WERI-Rb-1 (cell line): ENCODE measurements at places on chromosomes 3 and 15.

GRCh38 chr3:72152551-72153476 is 367.9 kb upstream of the PROK2 start:
- DNase-seq, result peak; percentile 86

- no peak for DNase-seq
These were observed 30.6 kb downstream of the LDHAL6B start for GRCh38 chr15:59237119-59237855.

- no peak for DNase-seq
These were observed 9.5 kb downstream of the ITGB5 start for GRCh38 chr3:124877674-124878073.

GRCh38 chr3:124832782-124833709 is 54.1 kb downstream of the ITGB5 start:
- DNase-seq, result no peak

DNA sequence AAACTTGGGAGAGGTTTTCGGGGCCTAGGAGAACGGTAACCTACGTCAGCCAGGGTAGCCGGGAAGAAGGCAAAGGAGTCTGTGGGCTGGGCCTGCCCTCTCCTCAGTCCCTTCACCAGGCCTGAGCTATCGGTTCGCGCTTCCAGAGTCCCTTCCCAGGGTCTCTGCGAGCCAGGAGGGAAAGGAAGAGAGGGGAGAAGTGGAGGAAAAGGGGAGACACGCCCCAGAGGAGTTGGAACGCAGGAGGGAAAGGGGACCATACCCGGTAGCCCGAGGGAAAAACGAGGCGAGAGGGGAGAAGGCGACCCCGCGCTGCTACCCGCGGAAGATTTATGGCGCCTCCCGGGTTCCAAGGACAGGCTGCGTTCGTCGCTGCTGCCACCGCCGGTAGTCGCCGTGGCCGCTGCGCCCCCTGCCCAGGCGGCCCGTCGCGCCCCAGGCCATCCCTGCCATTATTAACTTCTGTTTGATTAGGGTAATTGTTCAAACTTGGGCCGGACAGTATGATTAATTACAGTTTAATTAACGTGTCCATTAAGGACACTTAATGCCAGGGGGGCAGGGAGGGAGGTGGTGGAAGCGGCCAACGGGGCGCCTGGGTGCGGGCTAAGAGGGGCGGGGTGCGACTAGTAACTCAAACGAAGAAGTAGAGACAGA is 3.4 kb upstream of the SKOR1 start:
- DNase-seq, result no peak

DNA sequence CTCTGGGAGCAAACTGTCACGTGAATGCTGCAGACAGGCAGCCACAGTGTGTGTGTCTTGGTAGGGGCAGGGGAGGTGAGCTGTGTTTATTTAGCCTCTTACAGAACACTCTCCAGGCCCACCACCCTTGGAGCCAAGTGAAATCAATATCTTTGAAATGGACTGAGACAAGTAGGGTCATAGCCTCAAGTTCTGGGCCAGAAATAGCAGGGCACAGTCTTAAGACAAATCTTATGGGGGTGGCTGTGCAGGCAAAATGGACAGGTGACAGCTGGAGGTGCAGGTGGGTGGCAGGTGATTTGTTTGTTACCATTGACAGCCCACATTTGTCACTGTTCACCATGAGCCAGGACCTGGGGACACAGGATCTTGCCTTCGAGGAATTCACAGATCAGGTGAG is 93.6 kb upstream of the NMNAT3 start:
- DNase-seq, result peak; percentile 57

GRCh38 chr3:187044206-187044605 is 95.1 kb downstream of the RPL39L start:
- no peak for DNase-seq

GRCh38 chr3:25471081-25471768 is 43.2 kb downstream of the RARB start:
- no peak for DNase-seq

- DNase-seq, result peak; percentile 33
These were observed 480 bp downstream of the CHRNA7 start for GRCh38 chr15:32030795-32031194.

DNA sequence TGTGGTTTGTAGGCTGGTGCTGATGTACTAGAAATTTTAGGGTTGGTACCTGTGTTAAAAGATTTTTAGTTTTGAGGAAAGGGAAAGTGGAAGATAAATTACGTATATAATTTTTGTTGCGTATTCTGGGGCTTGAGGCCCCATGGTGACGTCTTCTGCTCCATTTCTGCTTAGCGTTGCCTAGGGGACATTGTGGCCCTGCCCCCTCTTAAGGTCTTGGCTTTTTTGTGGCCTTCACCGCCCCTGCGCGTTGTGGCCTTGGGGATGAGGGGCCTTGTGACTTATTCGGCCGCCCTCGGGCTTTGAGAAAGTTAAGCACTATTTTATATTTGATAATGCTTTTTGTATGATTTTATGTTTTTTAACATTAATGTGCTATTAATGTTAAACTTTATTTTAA is 182.0 kb downstream of the KLF13 start:
- DNase-seq, result no peak

DNA sequence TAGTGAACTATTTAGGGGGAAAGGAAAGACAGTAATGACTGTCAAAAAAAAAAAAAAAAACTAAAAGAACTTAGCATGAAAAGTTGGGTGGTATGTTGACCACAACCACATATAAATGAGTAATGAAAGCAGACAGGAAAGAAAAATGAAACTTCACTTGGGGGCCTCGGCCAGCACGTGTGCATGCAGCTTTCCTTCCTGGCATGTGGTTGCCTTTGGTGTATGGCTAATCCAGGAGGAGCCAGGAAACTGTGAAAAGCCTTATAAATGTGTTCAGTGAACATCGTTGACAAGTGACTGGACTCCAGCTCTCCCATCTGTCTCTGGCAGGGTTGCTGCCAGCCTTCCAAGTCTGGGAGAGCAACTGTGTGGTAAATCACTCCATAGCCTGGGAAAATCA is 195.1 kb downstream of the DTWD1 start:
- DNase-seq, result peak; percentile 43

- DNase-seq, result no peak
These were observed 13.3 kb downstream of the SEMA3F start for GRCh38 chr3:50168388-50168787.

DNA sequence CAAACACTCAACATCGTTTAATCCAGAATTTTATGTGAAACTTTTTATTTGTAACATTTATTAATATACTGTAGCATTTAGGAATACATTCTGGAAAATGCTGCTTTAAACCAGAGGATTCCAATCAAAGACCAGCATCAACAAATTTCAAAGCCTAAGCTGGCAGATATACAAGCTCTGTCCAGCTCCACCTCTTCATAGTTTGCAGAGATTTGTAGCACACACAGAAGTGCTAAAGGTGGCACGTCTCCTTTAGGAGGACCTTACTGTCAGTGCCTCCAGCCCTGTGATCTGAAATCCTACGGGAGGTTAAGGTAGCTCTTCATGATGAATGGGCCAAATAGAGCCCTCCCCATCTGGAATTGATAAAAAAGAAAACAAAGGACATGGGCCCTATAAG is 329.7 kb upstream of the NECTIN3 start:
- no peak for DNase-seq

- no peak for DNase-seq
These were observed 20.5 kb downstream of the ZNF609 start for GRCh38 chr15:64480891-64481290.

GRCh38 chr3:61657689-61658088 is 96.3 kb downstream of the PTPRG start:
- DNase-seq, result no peak

GRCh38 chr3:69926385-69926784 is 73.1 kb upstream of the SAMMSON start:
- no peak for DNase-seq

- DNase-seq, result no peak
These were observed 364.1 kb upstream of the THBS1 start for GRCh38 chr15:39216816-39217215.

DNA sequence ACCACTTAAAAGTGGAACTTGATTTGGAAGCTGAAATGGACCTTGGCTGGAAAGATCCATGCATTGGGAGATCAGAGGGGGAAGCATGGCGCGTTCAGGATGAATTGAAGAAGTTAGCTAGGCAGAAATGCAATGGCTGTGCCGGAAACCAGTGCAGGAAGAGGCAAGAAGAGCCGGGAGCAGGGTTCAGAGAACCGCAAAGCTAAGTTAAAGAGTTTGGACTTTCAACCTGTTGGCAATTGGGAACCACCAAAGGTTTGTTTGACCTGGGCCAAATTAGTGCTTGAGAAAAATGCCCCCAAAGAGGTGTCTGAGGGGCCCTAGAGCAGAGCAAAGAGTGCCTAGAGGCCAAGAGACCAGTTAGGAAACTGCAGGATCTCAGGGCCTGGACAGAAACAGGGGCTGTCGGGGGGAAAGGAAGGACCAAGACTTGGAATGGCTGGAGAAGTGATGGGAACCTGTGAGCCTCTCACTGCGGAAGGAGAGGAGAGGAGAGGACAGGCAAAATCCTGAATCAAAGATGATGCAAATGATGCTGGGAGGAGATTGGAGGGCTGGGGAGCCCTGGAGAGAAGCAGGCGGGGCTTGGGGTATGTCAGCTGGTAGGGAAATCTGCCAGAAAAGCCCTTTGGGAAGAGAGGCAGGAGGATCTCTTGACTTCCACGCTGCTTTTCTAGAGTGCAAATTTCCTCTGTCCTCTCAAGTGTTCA is 49.3 kb downstream of the FAM174B start:
- DNase-seq, result no peak

GRCh38 chr3:50486219-50486888 is 17.1 kb downstream of the CACNA2D2 start:
- no peak for DNase-seq

DNA sequence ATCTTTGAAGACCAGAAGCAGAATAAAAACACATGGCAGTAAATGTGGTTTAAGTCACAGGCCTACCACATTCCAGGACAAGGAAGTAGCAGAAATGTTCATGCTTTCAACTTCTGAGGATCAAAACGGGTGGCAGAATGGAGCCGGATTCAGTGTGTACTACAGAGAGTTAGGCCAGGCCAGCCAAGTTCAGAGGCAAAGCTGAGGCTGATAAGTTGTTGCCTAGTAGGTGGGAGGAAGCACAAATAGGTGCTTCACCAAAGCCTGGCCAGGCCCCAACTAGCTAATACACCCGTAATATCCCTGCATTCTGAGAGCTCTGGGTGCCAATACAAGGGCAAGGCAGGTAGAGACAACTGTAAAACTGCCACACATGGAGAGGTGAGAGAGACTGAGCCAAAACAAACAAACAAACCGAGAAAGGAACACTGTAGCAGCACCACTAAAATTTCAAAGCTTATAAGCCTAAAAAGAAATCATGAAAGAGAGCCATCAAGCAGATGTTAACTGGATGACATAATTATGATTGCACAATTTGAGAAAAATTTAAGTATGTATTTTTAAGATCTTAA is 156.4 kb upstream of the CBLB start:
- DNase-seq, result no peak

GRCh38 chr3:121690777-121691405 is 30.2 kb upstream of the HCLS1 start:
- DNase-seq, result no peak

- DNase-seq, result no peak
These were observed 151.5 kb downstream of the ALCAM start for GRCh38 chr3:105518203-105518602.

DNA sequence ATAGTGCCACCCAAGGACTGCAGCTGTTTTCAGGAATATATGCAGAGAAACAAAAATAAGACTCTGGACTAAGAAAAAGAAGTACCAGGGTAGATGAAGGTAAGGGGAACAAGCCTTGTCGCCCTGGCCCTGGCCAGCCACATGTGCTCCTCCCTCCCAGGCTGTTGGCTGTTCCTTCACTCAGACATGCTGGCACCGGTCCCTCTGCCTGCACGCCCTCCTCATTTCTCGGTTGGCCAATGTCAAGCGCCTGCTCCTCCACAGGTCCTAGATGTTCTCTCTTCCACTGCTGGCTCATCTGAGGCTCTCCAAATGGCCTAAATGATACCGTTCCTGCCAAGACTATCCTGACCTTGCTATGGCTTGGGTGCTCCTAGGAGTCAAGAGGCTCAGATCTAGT is 288.4 kb upstream of the LYSMD4 start:
- DNase-seq, result no peak

DNA sequence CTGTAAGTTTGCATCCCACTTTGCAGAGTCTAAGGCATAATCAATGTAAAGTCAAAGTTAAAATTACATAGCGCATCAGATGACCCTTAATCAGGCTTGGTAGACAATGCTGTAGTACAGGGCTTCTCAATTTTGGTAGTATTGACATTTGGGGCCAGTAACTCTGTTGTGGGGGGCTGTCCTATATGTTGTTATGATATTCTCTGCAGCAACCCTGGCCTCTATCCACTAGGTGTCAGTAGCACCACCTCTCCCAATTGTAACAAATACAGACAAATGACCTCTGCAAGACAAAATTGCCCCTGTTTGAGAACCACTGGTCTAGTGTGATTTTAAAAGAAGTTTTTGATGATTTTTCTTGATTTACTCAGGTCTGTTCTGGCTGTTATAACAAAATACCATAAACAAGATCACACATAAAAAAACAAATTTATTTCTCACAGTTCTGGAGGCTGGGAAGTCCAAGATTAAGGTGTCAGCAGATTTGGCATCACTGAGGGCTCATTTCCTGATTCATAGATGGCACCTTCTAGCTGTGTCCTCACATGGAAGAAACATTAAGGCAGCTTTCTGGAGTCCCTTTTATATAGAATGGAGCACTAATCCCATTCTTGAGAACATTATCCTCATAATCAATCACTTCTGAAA is 37.6 kb upstream of the SLC9A9 start:
- peak; percentile 19 for DNase-seq

DNA sequence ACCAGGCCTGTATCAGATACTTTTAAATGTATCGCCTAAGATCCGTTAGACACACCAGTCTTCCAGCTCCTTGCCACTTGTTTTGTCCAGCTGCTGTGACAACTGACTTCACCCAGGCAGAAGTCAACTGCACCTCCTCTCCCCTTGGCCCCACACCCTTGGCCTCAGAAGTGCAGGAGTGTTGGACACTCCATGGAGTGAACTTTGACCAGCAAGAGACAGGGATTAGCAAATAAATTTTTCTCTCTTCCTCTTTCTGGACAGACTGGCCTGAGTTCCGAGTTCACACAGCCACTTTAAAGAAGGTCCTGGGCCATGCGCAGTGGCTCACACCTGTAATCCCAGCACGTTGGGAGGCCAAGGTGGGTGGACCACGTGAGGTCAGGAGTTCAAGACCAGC is 2.9 kb upstream of the CLN6 start:
- DNase-seq, result no peak

DNA sequence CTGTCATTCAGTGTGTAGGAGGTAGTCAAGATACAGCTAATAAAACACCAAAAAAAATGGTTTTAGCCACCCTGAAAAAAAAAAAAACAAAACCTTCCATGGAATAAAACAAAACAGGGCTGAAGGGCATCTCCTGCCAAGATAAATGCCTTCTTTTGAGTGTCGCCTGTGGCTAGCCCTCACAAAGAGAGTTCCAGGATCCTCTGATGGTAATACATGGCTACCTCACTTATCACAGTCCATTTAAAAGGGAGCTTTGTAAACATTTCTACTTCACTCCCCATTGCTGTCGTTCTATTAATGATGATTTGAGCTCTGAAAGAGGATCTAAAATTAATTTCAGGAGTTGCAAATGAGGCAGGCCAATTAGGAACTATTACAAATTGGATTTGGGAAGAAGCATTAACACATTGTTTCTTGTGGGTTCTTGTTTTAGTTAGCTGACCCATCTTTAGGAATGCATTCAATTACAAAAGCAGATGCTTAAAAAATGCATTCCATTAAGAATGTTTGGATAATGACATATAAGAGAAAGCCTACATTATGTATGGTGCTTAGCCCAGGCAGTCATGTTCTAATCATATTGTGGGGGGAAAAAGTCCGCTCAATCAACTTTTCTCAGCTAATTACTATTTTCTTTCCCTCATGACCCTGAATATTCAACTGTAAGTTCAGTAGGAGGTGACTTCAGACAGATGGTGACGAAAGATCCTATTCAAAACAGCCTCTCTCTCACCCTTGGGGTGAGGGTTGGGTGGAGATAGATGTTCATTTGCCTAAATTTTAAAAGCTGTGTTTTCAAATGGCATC is 255.1 kb upstream of the WNT5A start:
- DNase-seq, result no peak
